ENCODE measurements at places on chromosomes 1 and 21. TPM values are rescaled to one million over a fixed set of nuclear protein-coding genes. Genes with fewer than 3 reads are reported as not detected.

DNA sequence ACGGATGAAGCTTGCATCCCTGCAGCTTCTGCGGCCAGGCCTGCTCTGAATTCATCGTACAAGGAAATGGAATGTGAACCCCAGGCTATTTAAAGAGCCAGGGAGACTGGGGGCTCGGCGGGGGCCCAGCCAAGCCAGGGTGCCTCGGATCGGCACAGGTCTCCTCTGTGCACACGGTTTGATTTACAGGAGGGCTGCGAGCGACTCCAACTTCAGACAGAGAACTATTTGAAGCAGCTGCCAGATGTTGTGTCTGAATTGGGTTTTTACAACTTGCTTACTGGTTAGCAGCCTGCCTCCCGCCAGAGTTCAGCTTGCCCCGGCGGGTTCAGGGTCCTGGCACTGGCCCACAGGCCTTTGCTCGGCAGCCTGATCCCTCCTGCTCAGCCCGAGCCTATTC lies 83.2 kb downstream of the SPSB1 start:
- DNase-seq: no peak

GRCh38 chr1:169529068-169529642 lies 43.4 kb upstream of the SLC19A2 start:
- DNase-seq: peak; percentile 97

GRCh38 chr1:60942291-60942690 lies 140.1 kb upstream of the NFIA start:
- peak; percentile 96 for DNase-seq

- DNase-seq: no peak
These were observed 60.6 kb upstream of the STUM start for GRCh38 chr1:226487921-226488320.

DNA sequence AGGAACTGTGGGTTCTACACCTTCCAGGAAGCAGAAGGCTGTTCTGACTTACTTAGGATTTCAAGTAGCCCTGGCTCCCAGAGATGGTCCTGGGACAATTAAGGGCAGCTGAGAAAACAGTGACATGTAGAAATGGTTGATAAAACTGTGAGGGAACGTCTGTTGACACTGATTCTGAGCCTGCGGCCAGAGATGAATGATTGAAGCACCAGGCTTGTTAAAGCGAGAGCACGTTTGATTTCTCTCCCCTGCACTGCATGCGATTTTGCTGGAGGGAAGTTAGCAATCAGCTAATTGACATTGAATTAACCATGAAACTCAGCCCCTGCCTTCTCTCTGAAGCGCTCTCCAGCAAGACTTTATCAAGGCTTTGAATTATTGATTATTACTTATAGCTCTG lies 29.9 kb upstream of the POU3F1 start:
- no peak for DNase-seq

- DNase-seq: no peak
These were observed 4.2 kb upstream of the OTUD3 start for GRCh38 chr1:19877821-19878636.

Gene RGS7
- 5.8 TPM for total RNA-seq
